ENCODE measurements at places on chromosomes 2 and 18. TPM values are rescaled to one million over a fixed set of nuclear protein-coding genes. Genes with fewer than 3 reads are reported as not detected.
A peak's percentile ranks its signal among the peaks of the same experiment; 100 is the strongest.

- DNase-seq, result peak; percentile 77
These were observed 121.0 kb downstream of the KLHL29 start for GRCh38 chr2:23505984-23506380.

GRCh38 chr2:144529841-144530240 lies 9.9 kb upstream of the ZEB2 start:
- peak; percentile 10 for DNase-seq

- DNase-seq, result peak; percentile 100
These were observed 73.3 kb upstream of the KLF7 start for GRCh38 chr2:207238831-207239701.

DNA sequence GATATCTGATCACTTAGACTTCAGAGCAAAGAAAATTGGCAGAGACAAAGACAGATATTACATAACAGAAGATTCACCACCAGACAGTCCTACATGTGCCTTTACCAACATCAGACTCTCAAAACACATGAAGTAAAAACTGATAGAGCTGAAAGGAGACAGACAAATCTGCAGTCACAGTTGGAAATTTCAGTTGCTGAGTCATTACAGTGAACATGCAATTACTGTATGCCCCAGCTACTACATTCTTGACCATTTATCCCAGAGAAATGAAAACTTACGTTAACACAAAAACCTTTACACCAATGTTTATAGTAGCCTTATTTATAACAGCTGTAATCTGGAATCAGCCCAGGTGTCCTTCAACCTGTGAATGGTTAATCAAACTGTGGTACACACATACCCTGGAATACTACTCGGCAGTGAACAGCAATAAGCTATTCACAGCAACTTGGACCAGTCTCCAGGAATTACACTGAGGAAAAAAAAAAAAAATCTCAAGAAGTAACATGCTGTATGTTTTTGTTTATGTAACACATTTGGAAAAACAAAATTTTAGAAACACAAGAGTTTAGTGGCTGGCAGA lies 7.5 kb upstream of the SCLY start:
- no peak for DNase-seq

DNA sequence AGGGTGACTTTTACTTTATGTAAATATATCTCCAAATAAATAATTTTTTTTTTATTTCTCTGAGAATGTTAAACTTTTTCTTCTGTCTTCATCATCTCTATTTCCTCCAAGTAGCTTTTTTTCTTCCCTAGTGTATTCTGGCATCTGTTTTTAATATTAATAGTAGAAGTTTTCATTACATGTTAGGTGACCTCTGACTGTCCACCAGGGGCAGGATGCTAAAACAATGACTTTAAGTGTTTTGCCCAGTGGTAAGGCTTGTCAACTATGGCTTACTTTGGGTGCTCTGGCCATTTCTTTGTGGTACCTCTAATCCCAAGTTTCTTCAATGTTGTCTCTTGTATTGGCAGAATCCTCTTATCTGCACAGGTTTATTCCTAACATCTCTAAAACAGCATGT lies 127.1 kb downstream of the SRBD1 start:
- DNase-seq, result no peak

The PSMA8 gene
- not detected for total RNA-seq

The MSTN gene
- not detected for total RNA-seq

The EN1 gene
- not detected for total RNA-seq

All from bronchial epithelial cell (primary cell).